Activated gamma-delta T cell treated with Interleukin-2 at 50 U/mL for 16 hours (primary cell): ENCODE measurements at places on chromosomes 7 and 10.

DNA sequence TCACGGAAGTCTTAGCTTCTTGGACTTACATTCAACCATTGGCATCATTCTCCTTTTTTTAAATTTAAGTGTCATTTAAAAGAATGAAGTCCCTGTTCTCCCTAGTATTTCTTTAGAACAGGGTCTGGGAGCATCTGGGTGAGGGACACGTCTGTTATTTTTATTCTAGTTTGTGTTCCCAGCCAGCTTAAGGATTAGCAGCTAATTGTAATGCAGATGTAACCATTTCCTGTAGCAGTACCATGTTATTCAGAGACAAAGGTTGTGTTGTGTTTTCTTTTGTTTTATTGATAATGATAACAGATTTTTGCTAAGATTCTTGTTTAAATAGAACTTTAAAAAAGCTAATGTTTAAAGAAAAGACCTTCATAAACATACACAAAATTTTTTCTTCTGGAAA, 34.3 kb downstream of the BMS1 start:
- no peak for DNase-seq

DNA sequence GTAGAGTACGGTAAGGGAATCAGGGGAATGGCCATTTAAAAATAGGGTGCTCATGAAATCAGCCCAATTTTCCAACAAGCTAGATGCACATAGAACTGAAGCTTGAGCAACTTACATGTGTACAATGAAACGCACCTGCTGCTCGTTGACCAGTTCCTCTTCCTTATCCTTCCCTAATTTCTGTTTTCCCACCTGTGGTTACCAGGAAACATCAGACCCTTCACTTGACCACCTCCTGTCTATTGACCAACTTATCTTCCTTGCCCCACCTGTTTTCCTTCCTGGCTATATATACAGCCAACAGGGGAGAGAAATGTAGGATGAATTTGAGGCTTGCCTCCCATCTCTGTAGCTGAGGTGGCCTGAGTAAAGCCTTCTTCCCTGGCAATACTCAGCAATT, 37.8 kb upstream of the RAPGEF5 start:
- DNase-seq, result no peak

- DNase-seq, result no peak
These were observed 207.5 kb downstream of the PAXIP1 start for GRCh38 chr7:154795437-154795836.

- DNase-seq, result no peak
These were observed 7.1 kb downstream of the PLCE1 start for GRCh38 chr10:94000638-94001415.

DNA sequence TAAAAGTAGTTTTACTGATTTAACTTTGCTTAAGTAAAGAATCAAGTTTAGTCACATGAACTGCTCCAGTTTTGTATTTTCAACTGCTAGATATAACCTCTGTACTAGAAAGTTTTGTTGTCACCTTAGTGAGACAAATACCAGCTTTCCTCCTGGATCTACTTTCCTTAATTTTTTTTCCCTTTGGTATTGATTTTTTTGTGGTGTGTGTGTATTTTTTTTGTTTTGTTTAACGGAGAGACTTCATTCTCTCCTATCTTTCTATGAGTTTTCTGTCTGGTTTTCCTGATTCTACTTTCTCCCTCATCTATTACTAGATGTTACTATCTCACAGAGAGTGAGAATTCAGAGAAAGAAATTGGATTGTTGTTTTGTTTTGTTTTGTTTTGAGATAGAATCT, 52.0 kb downstream of the TASOR2 start:
- no peak for DNase-seq

DNA sequence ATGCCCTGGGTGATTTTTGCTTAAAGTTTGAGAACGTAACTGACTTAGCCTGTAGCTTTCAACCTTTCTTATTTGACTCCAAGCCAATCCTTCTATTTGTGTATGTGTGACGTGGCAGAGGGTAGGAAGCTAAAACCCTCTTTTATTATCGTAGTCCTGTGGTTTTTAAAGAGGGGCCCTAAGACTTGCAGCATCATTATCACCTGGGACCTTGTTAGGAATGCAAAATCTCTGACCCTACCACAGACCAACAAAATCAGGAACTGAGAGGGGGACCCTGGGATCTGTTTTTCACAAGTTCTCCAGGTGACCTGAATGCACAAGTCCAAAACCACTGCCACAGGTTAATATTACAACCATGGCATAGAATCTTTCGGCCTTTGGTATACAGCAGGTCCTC, 80.1 kb downstream of the OSBPL3 start:
- no peak for DNase-seq
